A375 (cell line): ENCODE measurements at places on chromosomes 4 and X. TPM values are rescaled to one million over a fixed set of nuclear protein-coding genes. Genes with fewer than 3 reads are reported as not detected.

Gene POLA1
- 26.7 and 27.5 TPM in 2 replicates for total RNA-seq

Gene STK32B
- total RNA-seq, result 28.3 and 31.0 TPM in 2 replicates

Gene CLDN2
- total RNA-seq, result 0.08 and 0.11 TPM in 2 replicates

Gene CPZ
- total RNA-seq, result 0.16 TPM in 1 of 2 replicates, not detected in the other

Gene TMEM144
- 1.2 and 2.3 TPM in 2 replicates for total RNA-seq

Gene MAML3
- 9.2 and 9.6 TPM in 2 replicates for total RNA-seq

Gene TSPAN7
- total RNA-seq, result not detected in 2 replicates

Gene SLC6A14
- total RNA-seq, result not detected in 2 replicates

Gene EDA2R
- 2.4 and 2.7 TPM in 2 replicates for total RNA-seq

Gene SPANXA1
- total RNA-seq, result 18.7 and 37.4 TPM in 2 replicates

Gene RPS6KA6
- total RNA-seq, result not detected in 2 replicates

Gene SLC16A2
- total RNA-seq, result 0.11 and 0.53 TPM in 2 replicates

Gene IL2
- total RNA-seq, result not detected in 2 replicates

Gene BEX1
- total RNA-seq, result 0.53 and 5.4 TPM in 2 replicates

Gene SSX2
- total RNA-seq, result 0.72 and 4.5 TPM in 2 replicates

Gene SHOX
- total RNA-seq, result not detected in 2 replicates

Gene MAGEB2
- total RNA-seq, result 0.15 and 0.29 TPM in 2 replicates

Gene ENPEP
- total RNA-seq, result 0.24 and 0.68 TPM in 2 replicates

Gene AMOT
- 9.3 and 9.4 TPM in 2 replicates for total RNA-seq

Gene UGT2B10
- not detected in 2 replicates for total RNA-seq

Gene CENPC
- 11.5 and 17.9 TPM in 2 replicates for total RNA-seq

Gene FGF13
- 6.5 and 7.4 TPM in 2 replicates for total RNA-seq

Gene ARSD
- 17.3 and 20.0 TPM in 2 replicates for total RNA-seq

Gene SPANXN4
- total RNA-seq, result not detected in 2 replicates

Gene NSUN7
- not detected in 2 replicates for total RNA-seq

Gene SSX2B
- 24.9 and 31.2 TPM in 2 replicates for total RNA-seq

Gene ADH1A
- not detected in 2 replicates for total RNA-seq

Gene LSM6
- total RNA-seq, result 66.2 and 71.8 TPM in 2 replicates

Gene FGF2
- 13.9 and 14.6 TPM in 2 replicates for total RNA-seq

Gene TKTL2
- total RNA-seq, result not detected in 2 replicates

Gene YTHDC1
- 34.5 and 55.2 TPM in 2 replicates for total RNA-seq

Gene ANK2
- 13.2 and 16.4 TPM in 2 replicates for total RNA-seq

Gene PWWP3B
- total RNA-seq, result not detected in 2 replicates

Gene MMRN1
- total RNA-seq, result not detected in 2 replicates

Gene ODAPH
- not detected in 2 replicates for total RNA-seq

Gene ATP1B4
- total RNA-seq, result not detected in 2 replicates

Gene GYPE
- total RNA-seq, result not detected in 2 replicates

Gene GPR34
- not detected in 2 replicates for total RNA-seq

Gene STATH
- not detected in 2 replicates for total RNA-seq

Gene PDK3
- 8.9 and 10.8 TPM in 2 replicates for total RNA-seq

Gene ERCC6L
- total RNA-seq, result 5.2 and 7.0 TPM in 2 replicates

Gene F8A3
- 0.53 and 2.3 TPM in 2 replicates for total RNA-seq

Gene LRRC66
- total RNA-seq, result 0.03 and 0.11 TPM in 2 replicates

Gene FAM149A
- 0.57 and 2.6 TPM in 2 replicates for total RNA-seq

Gene PABPC1L2B
- total RNA-seq, result 0.19 TPM in 1 of 2 replicates, not detected in the other

Gene AMTN
- not detected in 2 replicates for total RNA-seq

Gene SLC25A14
- 11.0 and 14.1 TPM in 2 replicates for total RNA-seq

Gene AWAT2
- not detected in 2 replicates for total RNA-seq

Gene CT83
- total RNA-seq, result 11.4 and 14.9 TPM in 2 replicates

Gene ARMCX4
- 0.94 and 1.6 TPM in 2 replicates for total RNA-seq

Gene CT47B1
- total RNA-seq, result not detected in 2 replicates

Gene AVPR2
- 0.27 TPM in 1 of 2 replicates, not detected in the other for total RNA-seq

Gene SYP
- 2.2 and 2.3 TPM in 2 replicates for total RNA-seq

Gene CHIC1
- total RNA-seq, result 3.1 and 3.8 TPM in 2 replicates
